OCI-LY7 (cell line): ENCODE measurements at places on chromosomes 16 and 17. TPM values are rescaled to one million over a fixed set of nuclear protein-coding genes. Genes with fewer than 3 reads are reported as not detected.

KRTAP1-5 gene
- not detected in 2 replicates for total RNA-seq

ZNF267 gene
- total RNA-seq = 38.8 and 41.9 TPM in 2 replicates

WFIKKN1 gene
- total RNA-seq = 0.81 and 1.2 TPM in 2 replicates

MRPL27 gene
- total RNA-seq = 63.9 and 68.8 TPM in 2 replicates

SGCA gene
- 1.1 TPM in 1 of 2 replicates, not detected in the other for total RNA-seq

SKAP1 gene
- total RNA-seq = 0.79 and 1.2 TPM in 2 replicates

KRT15 gene
- total RNA-seq = not detected in 2 replicates

KRTAP4-3 gene
- total RNA-seq = not detected in 2 replicates

NRN1L gene
- 0.80 and 1.2 TPM in 2 replicates for total RNA-seq

FOXL1 gene
- 1.8 and 2.4 TPM in 2 replicates for total RNA-seq

C16orf86 gene
- total RNA-seq = 6.8 and 7.8 TPM in 2 replicates

CIITA gene
- 101 and 124 TPM in 2 replicates for total RNA-seq

CRYM gene
- total RNA-seq = 0.23 and 0.70 TPM in 2 replicates

NOG gene
- total RNA-seq = not detected in 2 replicates

CDH8 gene
- not detected in 2 replicates for total RNA-seq

COL1A1 gene
- not detected in 2 replicates for total RNA-seq

- peak; percentile 48 for DNase-seq
Measured at GRCh38 chr17:56978441-56979090, 635 bp downstream of the SCPEP1 start.

DNA sequence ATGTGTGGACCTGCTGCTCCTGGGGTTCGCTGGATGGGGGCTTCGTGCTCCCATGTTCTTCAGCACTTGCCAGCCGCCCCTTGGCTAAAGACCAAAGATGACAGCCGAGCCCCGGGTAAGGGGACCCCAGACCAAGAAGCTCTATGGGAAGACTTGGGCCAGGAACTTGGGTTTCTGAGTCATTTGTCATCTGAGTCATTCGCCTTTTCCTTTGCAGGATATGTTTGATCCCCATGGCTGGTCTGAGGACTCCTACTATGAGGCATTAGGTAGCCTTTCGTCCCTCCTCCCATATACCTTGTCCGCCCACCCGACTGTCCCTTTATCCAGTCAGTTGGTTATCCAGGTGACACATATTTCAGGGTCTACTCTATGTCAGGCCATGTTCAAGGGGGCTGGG, 17.7 kb upstream of the ITGB4 start:
- no peak for DNase-seq

DNA sequence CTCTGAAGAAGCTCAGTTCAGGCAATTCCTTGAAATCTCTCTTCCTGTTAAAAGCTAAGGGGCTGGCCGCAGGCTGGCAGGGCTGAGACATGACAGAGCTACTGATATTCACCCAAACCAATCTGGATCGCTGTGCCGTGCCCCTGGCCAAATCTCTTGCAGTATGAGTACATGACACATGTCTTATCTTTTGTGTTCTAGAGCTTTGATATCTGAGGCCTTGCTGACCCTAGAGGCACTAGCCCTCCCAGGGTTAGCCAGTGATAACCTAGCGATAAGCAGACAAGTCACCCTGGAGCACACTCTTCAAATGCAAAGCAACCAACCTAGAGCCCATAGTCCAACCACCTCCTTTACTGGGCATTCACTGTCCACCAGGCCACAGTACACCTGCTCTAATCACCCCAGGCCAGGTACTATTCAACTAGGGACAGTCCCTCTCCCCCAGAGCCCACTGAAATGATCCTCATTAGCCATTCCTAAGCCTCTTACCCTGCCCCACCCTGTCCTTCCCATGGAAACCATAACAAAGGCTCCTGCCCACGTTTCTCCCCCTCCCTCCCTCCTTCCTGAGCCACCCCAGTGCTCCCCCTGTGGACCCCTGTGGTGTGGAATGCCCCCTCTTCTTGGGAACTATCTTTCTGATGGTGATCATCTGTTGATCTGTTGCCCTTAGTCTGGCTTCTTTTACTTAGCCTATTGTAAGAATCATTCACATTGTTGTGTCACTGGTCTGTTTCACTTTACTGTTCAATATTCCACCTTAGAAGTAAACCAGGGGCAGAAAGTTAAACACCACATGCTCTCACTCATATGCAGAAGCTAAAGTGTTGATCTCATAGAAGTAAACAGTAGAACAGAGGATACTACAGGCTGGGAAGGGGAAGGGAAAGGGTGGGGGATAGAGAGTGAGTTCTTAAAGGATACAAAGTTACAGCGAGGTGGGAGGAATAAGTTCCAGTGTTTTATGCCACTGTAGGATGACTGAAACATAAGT, 52.5 kb downstream of the TEKT5 start:
- no peak for DNase-seq

- DNase-seq = no peak
Measured at GRCh38 chr16:14963281-14964173, 11.3 kb upstream of the PDXDC1 start.

- DNase-seq = no peak
Measured at GRCh38 chr17:41547378-41547841, 19.3 kb upstream of the KRT19 start.

DNA sequence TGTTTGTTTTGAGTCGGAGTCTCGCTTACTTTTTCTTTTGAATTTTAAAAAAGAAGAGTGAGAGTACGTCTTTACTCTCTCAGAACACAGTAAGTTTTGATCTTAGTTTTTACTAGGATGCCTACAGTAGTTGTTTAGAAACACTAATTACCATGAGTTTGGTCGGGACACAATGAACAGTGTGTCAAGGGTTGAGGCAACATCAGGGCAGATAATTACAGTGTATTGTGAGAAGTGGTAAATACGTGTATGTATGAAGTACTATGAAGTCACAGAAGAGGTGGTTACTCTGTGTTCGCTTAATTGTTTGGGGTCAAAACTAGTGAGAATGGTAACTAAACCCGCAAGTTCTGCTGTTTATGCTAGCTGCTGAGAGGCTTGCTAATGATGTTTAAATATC, 18.2 kb downstream of the PAFAH1B1 start:
- DNase-seq = no peak

- DNase-seq = no peak
Measured at GRCh38 chr17:6456914-6457687, 12.8 kb downstream of the PIMREG start.

DNA sequence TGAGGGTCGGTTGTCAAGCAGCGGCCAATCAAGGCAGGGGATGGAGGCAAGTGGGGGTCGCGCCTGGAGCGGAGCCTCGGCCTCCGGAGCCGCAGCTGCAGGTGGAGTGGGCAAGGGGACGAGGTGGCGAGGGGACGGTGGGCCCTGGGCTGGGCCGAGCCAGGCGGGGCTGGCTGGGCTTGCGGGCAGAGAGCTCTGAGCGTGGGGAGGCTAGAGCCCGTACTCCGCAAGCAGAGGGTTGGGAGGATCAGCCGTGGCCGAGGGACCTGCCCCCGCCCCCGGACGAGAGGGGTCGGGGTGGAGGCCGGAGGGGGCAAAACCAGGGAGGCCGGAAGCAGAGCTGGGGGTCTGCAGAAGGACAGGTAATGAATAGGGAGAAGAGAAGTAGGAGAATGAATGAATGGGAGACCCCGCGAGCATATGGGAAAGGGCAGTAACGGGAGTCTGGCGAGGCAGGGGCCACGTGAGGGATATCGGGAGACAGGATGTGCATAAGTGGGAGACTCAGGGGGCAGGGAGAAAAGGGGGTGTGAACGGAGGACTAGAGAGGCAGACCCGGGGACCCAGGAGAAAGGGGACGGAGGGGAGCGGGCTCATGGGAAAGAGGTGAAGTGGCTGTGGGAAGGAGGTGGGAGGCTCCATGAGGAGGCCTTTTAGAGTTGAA, at the start of gene KATNB1:
TSS of gene KATNB1 (plus strand) at position 16 of the 664 bp plus-strand sequence. CDS start 1,474 bp downstream, outside the sequence.
- no peak for DNase-seq

GRCh38 chr17:61453566-61454380, 1.6 kb downstream of the TBX4 start:
- no peak for DNase-seq

- no peak for DNase-seq
Measured at GRCh38 chr16:57838161-57838560, 35.9 kb upstream of the KIFC3 start.

- DNase-seq = peak; percentile 55
Measured at GRCh38 chr17:40450175-40450574, 6.9 kb downstream of the IGFBP4 start.

GRCh38 chr17:45224671-45225050, 3.0 kb downstream of the FMNL1 start:
- DNase-seq = no peak

GRCh38 chr16:1176280-1176897, 23.5 kb downstream of the CACNA1H start:
- no peak for DNase-seq

- no peak for DNase-seq
Measured at GRCh38 chr17:78492116-78492799, 84.9 kb downstream of the DNAH17 start.

GRCh38 chr16:11025120-11025531, 80.8 kb downstream of the CLEC16A start:
- no peak for DNase-seq

GRCh38 chr17:56897646-56898424, 16.0 kb downstream of the TRIM25 start:
- peak; percentile 39 for DNase-seq

DNA sequence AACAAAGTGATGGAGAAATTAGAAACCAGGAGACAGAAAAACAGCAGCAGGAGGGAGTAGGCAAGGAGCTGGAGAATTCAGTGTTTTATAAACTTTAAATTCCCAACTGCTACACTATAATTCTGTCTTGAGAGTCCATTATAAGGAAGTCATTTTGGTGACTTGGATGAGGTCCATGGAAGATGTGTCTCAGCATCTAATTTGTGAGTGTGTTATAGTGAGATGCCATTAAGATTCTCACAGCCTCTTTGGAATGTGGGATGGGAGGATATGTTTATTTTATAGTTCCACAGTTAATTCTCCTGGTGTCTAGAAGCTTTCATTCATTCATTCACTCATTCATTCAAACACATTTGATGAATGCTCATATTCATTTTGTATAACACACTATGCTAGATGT, 206.0 kb upstream of the MYOCD start:
- DNase-seq = no peak

DNA sequence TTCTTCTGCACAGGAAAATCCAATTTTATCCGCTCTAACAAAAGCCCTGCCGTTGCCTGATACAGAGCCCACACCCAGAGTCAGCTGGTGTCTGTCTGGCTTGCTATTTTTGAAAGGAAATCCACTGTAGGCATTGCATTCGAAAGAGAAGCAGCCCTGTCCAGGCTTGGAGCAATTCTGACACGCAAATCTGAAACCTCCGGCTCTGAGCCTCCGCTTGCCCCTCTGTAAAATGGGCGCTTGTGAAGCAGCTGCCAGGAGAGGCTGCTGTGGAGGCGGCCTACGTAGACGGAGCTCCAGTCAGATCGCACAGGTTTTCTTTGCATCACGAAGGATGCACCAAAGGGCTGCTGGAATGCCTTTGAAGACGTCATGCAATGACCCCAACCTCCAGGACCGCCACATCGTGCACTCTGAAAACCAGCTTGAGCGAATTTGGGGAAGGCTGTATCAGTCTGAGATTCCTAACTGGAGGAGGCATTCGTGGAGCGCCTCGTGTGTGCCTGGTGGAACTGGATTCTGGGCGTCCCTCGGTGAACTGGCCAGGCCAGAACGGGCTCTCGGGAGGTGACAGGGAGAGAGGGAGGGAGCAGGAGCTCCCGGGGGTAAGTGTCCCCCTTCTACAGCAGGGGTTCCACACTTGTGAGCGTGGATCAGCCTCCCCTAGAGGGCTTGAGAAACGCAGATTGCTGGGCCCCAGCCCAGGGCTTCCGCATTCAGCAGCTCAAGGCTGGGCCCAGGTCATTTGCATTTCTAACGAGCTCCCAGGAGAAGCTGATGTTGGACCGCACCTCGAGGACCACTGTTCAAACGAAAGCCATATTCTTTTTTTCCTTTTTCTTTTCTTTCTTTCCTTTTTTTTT, 215.5 kb downstream of the MRTFB start:
- peak; percentile 75 for DNase-seq

GRCh38 chr16:3095869-3096268, 3.2 kb downstream of the ZSCAN10 start:
- peak; percentile 77 for DNase-seq

DNA sequence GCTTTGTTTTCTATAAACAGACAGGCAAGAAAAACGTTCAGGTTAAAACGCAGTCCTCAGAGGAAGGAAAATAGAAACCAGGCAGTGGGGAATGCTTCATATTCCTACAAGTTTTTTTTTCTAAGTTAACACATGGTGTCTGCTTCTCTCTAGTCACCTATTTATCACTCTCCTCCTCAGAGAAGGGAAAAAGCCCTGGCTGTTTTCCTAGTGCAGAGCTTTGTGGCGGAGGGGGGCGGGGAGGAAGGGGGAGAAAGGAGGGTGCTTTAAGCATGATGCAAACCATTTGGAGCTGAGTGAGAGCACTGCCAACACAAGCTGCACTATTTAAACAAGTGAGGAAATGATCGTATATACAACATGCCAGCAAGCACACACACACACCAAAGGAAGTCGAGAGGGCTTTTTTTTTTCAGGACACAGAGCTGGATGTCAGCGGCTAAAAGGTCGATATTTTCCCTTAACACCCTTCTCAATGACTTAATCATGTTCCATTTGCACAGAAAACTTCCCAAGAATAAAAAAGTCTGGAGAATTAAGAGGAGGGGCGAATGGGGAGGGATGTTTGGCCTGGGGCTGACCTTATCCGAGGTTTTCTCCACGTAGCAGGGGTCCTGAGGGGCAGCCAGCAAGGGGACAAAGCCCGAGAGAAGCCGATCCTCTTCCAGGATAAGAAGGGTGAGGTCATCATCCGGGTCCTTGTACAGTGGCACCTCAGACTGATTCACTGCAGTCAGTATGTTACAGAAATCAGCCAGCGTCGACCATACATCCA, 117.4 kb downstream of the HIC1 start:
- no peak for DNase-seq

GRCh38 chr16:82240111-82240510, 70.1 kb upstream of the MPHOSPH6 start:
- no peak for DNase-seq

- no peak for DNase-seq
Measured at GRCh38 chr17:76151896-76152454, 10.9 kb upstream of the FOXJ1 start.
